ENCODE measurements at places on chromosomes 2 and 18. TPM values are rescaled to one million over a fixed set of nuclear protein-coding genes. Genes with fewer than 3 reads are reported as not detected.

DNA sequence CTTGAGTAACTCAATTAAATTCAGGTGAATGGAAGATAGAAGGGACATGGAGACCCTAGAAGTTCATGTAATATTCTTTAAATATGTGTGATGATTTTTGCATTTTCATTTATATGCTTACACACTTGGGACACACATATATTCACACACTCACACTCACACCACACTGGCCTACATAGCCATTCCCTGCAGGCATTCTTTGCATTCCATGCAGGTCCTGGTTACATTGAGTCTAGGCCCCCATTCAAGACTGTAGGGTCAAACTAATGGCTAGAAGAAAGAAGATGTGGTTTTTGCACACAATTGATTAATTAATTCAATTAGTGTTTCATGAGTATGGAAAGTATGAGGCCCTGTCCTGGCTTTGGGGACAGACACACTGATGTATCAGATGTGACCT, 249.4 kb downstream of the HNMT start:
- DNase-seq, result no peak

DNA sequence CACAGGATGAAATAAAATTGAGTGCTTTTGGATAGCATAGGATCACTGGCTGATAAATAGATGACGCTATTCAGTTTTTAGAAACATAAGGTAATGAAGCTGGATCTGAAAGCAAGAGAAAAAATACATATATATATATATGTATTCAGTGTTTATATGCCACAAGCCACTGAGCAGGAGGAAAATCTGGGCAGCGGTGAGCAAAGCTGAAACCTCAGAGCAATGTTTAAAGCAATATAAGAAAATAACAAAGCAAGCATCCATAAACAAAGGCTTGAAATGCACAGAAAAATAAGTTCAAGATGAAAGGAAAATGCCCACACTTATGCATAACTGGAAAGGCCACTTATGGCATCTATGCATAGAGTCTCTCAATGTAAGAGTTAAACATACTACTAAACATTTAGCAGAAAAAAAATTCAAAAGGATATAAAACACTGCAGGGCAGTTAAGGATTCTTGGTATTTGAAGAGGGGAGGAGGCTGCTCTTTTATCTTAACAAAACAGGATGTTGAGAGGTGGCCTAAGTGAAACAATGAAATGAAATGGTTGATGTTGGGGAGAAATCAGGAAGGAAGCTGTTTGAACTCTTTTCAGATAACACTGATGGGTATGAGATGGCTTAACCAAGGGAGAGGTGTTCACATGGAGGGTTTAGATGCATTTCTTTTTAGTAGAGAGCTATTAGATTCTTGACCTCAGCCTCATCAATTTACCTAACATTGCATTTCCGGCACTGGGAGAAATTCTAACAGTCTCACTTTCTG, 129.1 kb downstream of the ARHGAP15 start:
- peak; percentile 42 for DNase-seq

DNA sequence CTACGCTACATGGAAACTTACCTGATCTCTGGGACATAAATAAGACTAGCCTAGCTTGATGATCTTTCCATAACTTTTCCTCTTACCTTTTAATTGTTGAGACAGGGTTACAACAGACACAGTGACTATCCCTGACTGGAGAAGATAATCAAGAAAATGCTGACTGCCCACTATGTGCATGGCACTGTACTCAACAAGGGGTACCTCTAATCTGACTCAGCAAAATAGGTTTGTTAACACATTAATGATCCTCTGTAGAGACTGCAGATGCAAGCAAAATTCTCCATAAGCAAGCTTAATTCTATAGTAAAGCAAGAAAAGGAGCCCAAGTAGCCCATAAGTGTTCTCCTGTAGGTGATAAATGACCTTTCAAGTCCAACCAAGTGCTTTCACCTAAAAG, 25.5 kb downstream of the ACVR1C start:
- no peak for DNase-seq

- no peak for DNase-seq
Measured at GRCh38 chr2:103230796-103231195, 469.0 kb downstream of the TMEM182 start.

DNA sequence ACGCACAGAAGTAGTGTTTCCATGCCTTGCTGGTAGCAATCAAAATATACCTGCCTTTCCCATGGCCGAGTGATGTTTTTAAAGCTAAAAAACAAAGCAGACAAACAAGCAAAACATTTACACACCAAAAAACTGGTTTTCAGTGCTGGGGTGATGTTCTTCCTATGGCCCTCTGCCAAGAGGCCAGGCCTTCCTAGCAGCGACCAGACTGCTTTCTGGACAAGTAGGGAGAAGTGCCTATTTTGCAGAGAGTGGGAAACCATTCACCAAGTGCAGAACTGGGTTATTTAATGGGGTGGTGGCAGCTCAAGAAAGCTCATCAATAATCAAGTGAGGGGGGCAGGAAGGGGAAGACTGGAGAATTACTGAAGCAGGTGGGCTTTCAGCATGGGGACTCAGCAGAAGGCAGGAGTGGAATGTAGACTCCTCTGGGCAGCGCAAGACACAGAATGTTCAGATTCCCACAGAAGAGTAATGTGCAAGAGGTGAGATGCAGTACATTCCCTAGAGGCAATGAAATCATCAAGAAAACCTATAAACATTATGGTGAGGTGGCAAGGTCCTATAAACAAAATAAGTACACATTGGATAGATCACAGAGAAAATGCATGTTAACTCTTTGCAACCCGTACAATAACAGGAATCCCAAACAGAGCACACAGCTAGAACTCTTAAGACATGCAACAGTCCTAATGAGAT, 44.0 kb downstream of the CPO start:
- no peak for DNase-seq

DNA sequence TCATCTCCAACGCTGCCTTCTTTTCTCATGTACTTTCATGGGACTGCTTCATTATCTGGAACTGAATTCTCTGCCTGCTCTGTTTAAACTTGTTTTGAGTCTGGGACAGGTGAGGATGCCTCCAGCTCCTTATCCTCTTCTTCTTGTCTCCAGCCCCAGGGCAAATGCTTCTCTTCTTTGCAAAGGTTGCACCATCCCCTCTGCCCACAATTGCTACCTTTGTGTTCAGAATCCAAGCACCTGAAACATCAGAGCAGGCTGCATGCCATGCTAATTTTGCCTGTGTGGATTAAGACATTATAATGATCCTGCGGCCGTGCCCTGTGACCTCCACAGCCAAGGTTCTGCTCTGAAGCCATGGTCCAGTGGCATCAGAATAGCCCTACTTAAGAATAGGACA, 309.5 kb downstream of the EPHA4 start:
- no peak for DNase-seq

GRCh38 chr2:189393440-189394111, 47.7 kb upstream of the WDR75 start:
- DNase-seq, result no peak

- DNase-seq, result no peak
Measured at GRCh38 chr2:40412456-40412855, 39.4 kb downstream of the SLC8A1 start.

DNA sequence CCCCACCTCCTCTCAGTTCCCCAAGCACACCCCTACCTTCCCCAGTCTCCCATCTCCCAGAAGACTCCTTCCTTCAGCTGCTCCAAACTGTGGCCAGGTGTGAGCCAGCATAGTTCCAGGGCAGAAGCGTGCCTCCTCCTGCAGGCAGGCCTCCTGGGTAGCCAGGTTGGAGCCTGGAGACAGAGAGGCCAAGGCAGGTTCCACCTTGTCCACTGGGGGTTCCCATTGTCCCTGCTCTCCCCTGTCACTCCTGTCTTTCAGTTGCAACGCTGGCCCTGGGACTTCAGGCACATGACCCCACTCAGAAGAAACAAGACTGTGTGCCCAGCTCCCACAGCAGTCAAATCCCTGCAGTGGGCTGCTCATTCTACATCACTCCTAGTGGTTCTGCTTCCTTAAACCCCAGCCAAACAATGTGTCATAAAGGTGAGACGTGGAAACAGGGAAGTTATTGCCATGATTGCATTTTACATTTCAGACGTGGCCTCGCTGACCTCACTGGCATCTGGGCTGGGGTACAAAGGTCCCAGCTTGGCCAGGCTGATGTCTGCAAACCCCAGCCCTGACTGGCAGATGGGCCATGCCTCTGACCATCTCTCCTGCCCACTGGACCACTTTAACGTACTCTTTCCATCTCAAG, 96.5 kb upstream of the BOD1L2 start:
- DNase-seq, result no peak

GRCh38 chr18:60064271-60064670, 164.5 kb downstream of the PMAIP1 start:
- DNase-seq, result no peak

DNA sequence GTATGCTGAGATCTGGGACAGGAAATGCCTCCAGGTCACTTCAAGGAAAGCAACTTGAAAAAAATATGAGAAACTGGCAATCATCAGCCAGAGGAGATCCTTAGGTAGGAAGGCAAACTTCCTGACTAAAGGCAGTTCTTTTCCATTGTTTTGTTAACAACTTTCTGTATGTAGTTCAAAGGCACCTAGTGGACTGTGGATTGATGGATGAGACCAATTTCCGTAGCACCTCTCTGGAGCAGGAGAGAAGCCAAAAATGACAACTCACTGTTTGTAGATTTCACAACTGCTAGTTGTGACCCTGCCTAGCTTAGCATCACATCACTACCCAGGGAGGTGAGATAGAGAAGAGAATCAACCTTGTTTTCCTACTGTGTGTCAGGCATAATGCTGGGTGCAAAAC, 21.8 kb upstream of the NOSTRIN start:
- no peak for DNase-seq

- no peak for DNase-seq
Measured at GRCh38 chr2:162686336-162686735, 152.2 kb downstream of the KCNH7 start.

GRCh38 chr2:241340631-241341163, 15.4 kb upstream of the FARP2 start:
- no peak for DNase-seq

GRCh38 chr2:96931466-96931865, 54.9 kb downstream of the FAM178B start:
- DNase-seq, result no peak

DNA sequence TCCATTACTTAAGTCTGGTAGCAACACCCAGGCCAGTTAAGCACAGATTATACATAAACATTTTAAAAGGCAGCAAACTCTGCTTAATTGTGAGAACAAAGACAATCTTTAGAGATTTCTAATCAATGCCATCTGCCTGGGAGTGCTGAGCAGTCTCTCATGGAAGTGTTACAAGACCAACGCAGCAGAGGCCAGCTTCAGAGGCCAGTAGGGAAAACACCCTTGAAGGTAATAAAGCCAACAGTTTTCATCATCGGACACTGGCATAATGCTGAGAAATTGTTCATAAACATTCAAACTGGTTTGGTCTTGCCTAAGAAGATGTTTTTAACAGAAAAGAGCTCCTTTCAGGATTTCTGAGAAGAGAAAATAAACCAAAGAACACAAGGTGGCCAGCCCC, 35.0 kb downstream of the EPB41L3 start:
- no peak for DNase-seq

GRCh38 chr2:10678225-10678624, 11.6 kb downstream of the NOL10 start:
- DNase-seq, result no peak

DNA sequence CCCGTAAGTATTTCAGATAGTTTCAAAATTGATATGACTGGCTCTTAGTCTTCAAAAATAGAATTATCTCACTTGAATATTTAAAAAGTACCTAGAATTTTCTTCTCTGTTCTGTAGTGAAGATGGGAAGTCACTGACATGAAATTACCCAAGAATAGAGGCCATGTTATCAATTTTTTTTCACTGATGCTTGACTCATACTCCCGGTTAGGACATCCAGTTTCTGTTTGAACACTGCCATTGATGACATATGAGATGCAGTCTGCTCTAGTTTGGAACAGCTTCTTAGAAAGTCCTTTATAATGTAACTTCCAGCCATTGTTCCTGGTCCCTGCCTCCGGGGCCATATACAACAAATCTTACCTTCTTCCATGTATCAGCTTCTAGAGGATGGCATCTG, 26.0 kb downstream of the MAP3K20 start:
- DNase-seq, result no peak

GRCh38 chr2:96427917-96428316, 77.2 kb downstream of the NEURL3 start:
- DNase-seq, result no peak

DNA sequence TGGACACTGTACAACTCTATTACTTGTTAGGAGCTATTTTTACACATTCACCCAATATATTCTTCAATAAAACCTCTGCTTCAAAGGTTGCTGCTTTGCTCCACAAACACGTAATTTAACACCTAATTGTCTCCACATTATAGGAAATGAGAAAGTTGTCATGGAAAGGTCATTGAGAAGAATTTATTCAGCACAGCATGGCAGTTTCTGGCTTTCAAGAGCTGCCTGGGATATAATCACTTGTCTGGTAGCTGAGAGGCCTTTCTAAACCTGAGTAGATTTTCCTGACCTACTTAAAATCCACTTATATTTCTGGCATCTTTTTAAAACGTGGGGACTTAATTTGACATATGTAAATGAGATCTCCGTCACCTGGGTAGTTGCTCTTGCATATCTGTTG, 216.1 kb downstream of the ZNF804A start:
- DNase-seq, result no peak

DNA sequence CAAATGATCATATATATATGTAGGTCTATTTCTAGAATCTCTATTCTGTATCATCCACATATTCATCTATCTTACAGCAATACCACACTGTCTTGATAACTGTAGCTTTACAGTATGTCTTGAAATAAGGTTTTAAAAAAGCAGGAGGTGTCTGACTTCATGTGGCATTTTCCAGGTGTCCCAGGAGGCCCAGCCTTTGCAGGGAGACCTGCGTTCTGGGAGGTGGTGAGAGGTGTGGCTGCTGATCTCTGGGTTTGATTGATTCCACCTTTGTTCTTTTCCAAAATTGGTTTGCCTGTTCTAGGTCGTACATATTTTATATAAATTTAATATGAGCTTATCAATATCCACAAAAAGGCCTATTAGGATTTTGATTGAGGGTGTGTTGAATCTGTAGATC, 26.6 kb downstream of the DPYSL5 start:
- no peak for DNase-seq

- DNase-seq, result no peak
Measured at GRCh38 chr2:212177724-212178123, 360.9 kb downstream of the ERBB4 start.

EDAR gene
- not detected for total RNA-seq

CFAP221 gene
- not detected for total RNA-seq

ADAM23 gene
- total RNA-seq, result 1.7 TPM

MTERF4 gene
- total RNA-seq, result 159 TPM

CXCR4 gene
- 2,047 TPM for total RNA-seq

CNRIP1 gene
- total RNA-seq, result not detected

CRYGC gene
- not detected for total RNA-seq
